ENCODE measurements at places on chromosomes 7 and 10.

- no peak for DNase-seq
- H3K27ac ChIP-seq, result no peak overlapping the region
- H3K4me3 ChIP-seq, result no peak overlapping the region
- H3K4me1 ChIP-seq, result no peaks in the 10 kb centered on the region
Observed at GRCh38 chr10:75429159-75429827, 2.1 kb upstream of the LRMDA start.

GRCh38 chr7:81499262-81500116 is 270.4 kb downstream of the HGF start:
- peak overlapping the region; percentile 71 for H3K27ac ChIP-seq
- DNase-seq, result peak; percentile 93
- no peaks in the 10 kb centered on the region for H3K27me3 ChIP-seq

GRCh38 chr7:116653204-116653603 is 18.8 kb upstream of the MET start:
- H3K27ac ChIP-seq, result no peak overlapping the region
- H3K4me3 ChIP-seq, result no peak overlapping the region
- no peak for DNase-seq
- no peaks in the 10 kb centered on the region for H3K4me1 ChIP-seq
- no peaks in the 10 kb centered on the region for H3K36me3 ChIP-seq
- no peaks in the 10 kb centered on the region for H3K27me3 ChIP-seq

GRCh38 chr10:127186813-127187212 is 9.6 kb downstream of the INSYN2A start:
- H3K4me3 ChIP-seq, result no peak overlapping the region
- H3K27ac ChIP-seq, result no peak overlapping the region
- no peaks in the 10 kb centered on the region for H3K4me1 ChIP-seq
- H3K36me3 ChIP-seq, result no peaks in the 10 kb centered on the region
- DNase-seq, result no peak

- H3K4me1 ChIP-seq, result no peaks in the 10 kb centered on the region
- no peak overlapping the region for H3K4me3 ChIP-seq
- no peak for DNase-seq
- H3K27ac ChIP-seq, result no peak overlapping the region
- H3K36me3 ChIP-seq, result no peaks in the 10 kb centered on the region
Observed at GRCh38 chr10:93236393-93237040, 162.8 kb downstream of the CYP26A1 start.

Data from A673 (cell line).